ENCODE measurements at places on chromosomes 13 and 19.

- no peak for DNase-seq
Measured at GRCh38 chr13:66159511-66159910, 1070.6 kb downstream of the PCDH9 start.

GRCh38 chr13:93230261-93230855 is 3.8 kb downstream of the GPC6 start:
- DNase-seq = no peak

DNA sequence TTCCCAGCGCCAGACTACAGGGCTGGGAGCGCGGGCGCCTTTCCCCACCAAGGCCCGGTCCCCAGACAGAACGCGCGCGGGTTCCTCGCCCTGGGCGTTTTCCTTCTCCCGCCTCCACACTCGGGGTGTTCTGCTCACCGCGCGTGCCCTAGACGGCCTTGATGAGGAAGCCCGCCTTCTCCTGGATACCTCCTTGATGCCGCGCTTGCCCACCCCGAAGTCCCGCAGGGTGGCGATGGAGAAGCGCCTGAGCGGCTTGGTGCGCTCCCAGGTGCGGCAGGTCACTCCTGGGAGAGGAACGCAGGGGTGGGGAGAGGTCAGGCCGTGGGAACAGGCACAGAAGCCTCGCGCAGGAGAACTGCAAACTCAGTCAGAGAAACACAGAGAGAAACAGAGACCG is 34.8 kb downstream of the CYP2B6 start:
- DNase-seq = no peak

- DNase-seq = no peak
Measured at GRCh38 chr13:39637890-39638289, 17.6 kb upstream of the COG6 start.

DNA sequence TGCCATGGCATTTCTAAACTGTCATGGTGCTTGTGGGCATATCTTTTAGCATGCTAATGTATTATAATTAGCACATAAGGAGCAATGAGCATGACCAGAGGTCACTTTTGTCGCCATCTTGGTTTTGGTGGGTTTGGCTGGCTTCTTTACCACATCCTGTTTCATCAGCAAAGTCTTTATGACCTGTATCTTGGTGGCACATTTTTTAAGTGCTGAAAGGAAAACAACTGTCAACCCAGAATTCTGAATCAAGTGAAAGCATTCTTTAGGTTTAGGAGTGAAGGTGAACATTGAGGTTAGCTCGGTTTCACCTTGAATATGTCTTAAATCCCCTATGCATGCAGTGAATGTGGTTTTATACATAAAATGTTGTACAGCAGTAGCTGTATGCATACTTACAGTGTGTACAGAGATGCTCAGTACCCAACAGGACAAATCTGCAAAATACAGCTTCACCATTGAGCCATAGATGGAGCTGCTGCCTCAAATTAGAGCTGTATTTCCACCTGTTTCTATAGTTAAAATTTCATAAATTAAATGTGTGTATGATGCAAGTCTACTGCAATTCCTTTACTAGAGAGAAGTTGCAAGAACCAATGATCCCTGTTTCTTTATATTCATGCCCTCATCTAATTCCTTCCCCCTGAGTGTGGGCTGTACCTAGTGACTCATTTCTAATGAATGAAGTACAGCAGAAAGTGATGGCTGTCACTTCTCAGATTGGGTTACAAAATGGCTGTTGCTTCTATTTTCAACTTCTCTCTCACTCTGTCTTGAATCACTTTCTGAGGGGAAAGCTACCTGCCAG is 25.2 kb upstream of the IGSF23 start:
- DNase-seq = peak; percentile 58

GRCh38 chr19:678791-679388 is 2.7 kb downstream of the FSTL3 start:
- DNase-seq = no peak

DNA sequence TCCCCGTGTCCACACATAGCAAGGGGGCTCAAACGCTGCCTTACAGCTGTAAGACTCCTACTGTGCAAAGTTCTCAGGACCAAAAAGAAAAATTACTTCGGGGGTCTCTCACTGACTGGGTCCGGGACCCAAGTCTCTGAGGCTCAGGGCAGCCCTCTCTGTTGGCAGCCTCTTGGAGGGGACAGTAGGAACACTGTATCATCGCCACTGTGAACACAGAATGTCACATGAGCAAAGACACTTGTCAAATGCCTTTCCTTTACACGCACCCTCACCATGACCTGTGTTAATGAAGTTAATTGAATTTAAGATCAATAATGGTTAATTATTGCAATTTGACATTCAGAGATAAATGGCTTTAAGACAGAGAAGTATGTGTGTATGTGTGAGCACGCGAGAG is 49.6 kb downstream of the TSHZ3 start:
- no peak for DNase-seq
